GM23338 (cell line): ENCODE measurements at places on chromosomes 5 and 9.
A peak's percentile ranks its signal among the peaks of the same experiment; 100 is the strongest.

GRCh38 chr5:83564069-83564749 is 92.7 kb downstream of the VCAN start:
- peak; percentile 57 for DNase-seq

DNA sequence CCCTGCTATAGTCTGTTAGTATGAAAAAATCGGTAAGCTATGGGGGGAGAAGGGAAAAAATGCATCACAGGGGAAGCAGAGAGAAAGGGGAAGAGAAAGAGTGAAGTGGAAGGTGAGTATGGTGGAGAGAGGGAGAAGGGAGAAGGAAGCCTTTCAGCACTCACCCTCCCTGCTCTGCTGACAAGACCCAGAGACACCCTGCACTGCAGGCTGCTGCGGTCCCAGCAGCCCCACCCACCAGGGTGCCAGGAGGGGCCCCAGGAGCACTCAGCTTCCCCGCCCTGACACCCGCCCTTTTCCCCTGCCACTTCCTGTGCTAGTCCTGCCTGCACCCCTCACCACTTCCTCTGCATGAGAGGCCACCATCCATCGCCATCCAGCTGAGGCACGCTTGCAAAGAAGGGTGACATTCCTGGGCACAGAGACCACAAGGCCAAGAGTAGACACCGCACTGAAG is 12.7 kb downstream of the STK10 start:
- DNase-seq, result no peak

- DNase-seq, result no peak
These were observed 506.9 kb downstream of the TLE1 start for GRCh38 chr9:81182431-81182830.

DNA sequence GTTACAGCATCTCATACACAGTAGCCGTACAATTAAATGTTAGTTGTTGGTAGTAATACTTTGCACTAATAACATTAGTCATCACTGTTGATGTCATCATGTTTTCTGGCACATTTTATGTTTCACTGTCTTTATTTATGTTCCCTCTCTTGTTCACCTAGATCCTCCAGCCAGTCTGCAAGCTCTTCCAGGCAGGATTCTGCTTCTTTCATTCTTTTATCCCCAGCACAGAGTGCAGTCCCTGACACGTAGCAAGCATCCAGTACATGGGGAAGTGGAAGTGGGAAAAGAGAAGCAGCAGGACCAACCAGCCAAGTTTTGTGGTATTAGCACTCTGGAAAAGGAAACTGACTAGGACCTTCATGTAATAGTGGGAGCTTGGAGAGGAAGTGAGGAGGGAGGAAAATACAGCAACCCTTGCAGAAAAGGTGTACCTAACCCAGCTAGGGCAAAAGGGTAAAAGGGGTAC is 89.7 kb upstream of the SLC44A1 start:
- no peak for DNase-seq

DNA sequence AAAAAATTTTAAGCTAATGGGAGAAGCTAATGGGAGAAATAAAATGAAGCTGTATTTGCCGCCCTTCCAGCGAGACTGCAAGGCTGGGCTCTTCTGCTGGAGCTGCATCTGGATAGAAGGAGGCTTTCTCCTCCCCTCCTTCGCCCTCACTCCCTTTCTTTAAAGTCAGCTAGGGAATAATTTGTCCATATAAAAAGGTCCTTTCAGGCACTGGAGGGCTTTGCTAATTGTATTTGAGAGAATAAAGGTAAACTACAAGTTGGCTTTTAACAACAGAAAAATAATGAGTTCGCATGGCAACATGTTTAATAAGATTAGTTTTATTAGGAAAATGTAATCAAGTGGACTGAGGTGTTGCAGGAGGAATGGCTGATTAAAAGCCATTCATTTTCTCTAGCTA is 41.3 kb downstream of the NPR3 start:
- DNase-seq, result no peak

DNA sequence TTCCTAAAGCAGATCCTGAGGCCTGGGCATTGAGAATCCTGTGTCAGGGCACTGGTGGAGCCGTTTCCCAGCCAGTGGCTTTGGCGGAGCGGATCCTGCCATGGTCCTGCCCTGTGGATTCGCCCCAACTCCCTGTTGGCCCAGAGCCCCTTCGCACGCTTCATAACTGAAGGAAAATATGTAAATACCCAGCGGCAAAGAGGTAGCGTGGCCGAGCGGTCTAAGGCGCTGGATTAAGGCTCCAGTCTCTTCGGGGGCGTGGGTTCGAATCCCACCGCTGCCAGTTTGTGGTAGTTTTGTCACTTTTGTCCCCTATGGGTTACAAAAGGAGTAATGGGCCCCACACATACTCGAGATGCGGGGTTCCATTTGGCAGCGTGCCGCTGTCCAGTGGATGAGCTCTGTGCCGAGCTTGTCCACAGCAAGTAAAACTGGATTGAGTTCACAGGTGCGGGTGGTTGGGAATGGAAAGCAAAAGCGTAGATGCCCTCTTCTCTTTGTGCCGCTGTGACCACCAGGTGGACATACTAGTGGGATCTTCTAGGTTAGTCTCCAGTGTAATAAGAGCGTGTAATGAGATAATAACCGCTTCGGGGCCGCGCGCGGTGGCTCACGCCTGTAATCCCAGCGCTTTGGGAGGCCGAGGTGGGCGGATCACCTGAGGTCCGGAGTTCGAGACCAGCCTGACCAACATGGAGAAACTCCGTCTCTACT is 17.3 kb downstream of the TRIM7 start:
- DNase-seq, result peak; percentile 85

- DNase-seq, result peak; percentile 93
These were observed 24.9 kb downstream of the CDKN2A start for GRCh38 chr9:21969011-21969940.

GRCh38 chr5:7584749-7585148 is 188.8 kb downstream of the ADCY2 start:
- DNase-seq, result no peak

DNA sequence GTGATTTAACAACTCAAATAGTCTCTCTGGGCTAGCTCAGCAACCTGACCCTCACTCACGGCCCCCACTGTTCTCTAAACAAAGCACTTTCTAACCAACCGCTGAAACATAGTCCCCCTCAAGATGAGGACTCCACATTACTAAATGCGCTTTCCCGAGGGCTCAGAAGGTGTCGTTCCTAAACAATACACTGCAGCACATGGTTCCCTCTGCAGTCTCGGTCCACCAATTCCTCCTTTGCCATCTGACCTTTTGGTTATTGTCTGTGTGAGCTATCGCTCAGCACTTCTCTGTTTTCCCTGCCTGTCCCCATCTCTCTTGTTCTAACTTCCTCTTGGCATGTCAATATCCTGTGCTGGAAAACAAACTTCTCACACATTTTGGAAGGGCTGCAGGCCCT is 7.2 kb downstream of the EPB41L4A start:
- no peak for DNase-seq

GRCh38 chr5:102154291-102154690 is 141.8 kb downstream of the SLCO4C1 start:
- no peak for DNase-seq

GRCh38 chr5:40376566-40376965 is 303.1 kb upstream of the PTGER4 start:
- no peak for DNase-seq

GRCh38 chr5:110086658-110087388 is 397.1 kb downstream of the MAN2A1 start:
- no peak for DNase-seq

DNA sequence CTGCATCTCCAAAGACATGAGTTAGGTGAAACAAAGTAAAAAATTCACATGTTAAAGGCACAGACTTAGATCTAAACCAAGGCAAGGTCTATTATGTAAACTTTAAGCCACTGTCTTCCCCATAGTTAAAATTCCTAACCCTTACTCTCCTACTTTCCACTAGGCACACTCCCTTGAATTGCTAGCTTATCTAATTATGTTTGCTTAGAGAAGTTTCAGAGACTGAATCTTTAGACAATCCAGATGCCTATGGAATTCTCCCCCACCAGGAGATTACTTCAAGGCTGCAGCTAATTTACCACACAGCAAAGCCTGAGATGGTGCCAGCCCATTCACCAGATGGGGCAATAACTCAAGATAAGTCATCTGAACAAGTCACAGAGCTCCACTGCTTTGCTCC is 803.1 kb upstream of the COX7C start:
- peak; percentile 70 for DNase-seq

DNA sequence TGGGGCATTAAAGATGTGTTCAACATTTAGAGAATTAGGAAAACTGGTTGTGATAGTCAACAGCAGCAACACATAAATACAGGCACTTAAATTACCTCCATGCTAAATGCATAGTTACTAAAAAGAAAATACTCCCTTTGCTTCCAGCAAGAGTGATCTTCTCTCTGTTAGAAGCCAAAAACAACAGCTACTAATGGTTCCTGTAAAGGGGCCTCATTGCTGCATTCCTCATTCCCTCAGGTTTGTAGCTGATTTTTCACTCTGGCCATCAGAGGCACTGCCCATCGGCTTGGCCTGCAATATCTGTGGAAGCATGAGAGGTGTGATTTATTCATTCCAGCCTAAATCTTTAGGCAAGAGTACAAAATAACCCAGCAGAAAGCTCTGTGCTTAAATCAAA is 466.0 kb upstream of the ADAMTS16 start:
- no peak for DNase-seq
